ENCODE measurements at places on chromosomes 5 and 9.

DNA sequence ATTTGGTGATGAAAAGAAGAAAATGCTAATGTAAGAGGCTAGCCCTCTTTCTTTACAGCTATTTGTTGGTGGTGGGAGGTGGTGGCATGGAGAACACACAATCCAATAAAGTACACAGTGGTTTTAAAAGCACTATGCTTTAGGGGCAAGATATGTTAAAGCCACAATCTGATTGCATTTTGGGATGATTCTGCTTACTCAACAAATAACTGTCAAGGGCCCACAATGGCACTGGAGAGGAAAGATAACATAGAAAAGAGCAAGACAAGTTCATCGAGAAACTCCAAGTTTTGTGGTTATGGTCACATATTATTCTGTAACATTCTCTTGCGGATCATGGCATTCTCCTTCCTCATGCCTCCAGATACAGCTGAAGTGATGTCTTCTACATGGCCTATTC is 38.8 kb downstream of the OTP start:
- no peak for DNase-seq

DNA sequence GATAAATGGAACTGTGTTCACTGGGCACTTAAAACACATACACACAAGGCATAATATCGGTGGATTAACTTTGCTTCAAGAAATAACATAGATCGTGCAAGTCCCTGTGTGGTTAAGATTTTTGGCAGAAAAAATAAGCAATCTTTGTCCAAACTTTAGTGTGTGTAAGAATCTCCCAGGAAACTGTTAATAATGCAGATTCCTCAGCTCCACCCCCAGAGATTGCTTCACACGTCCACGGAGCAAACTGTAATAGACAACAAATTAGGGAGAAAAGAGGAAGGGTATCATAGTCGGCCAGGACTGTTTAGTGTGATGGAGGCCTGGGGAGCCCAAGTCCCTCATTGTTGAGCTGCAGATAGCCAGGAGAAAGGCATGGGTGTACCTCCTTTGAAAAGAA is 84.8 kb downstream of the PJA2 start:
- DNase-seq = no peak

- no peak for DNase-seq
Observed at GRCh38 chr5:144179226-144179625, 8.6 kb downstream of the KCTD16 start.

DNA sequence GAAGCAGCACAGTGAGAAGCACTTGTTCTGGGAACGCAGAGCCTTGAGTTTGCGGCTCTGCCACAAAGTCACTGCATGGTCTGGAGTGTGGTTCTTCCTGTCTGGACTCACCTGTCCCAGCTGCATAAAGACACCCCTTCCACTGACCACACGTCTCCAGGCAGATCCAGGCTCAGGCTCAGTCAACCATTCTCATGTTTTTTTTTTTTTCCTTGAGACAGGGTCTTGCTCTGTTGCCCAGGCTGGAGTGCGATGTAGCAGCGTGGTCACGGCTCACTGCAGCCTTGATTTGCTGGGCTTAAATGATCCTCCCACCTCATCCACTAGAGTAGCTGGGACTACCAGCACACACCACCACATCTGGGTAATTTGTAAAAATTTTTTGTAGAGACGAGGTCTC is 102.9 kb upstream of the KLF4 start:
- DNase-seq = no peak

- no peak for DNase-seq
Observed at GRCh38 chr9:69623276-69623675, 48.9 kb downstream of the APBA1 start.

DNA sequence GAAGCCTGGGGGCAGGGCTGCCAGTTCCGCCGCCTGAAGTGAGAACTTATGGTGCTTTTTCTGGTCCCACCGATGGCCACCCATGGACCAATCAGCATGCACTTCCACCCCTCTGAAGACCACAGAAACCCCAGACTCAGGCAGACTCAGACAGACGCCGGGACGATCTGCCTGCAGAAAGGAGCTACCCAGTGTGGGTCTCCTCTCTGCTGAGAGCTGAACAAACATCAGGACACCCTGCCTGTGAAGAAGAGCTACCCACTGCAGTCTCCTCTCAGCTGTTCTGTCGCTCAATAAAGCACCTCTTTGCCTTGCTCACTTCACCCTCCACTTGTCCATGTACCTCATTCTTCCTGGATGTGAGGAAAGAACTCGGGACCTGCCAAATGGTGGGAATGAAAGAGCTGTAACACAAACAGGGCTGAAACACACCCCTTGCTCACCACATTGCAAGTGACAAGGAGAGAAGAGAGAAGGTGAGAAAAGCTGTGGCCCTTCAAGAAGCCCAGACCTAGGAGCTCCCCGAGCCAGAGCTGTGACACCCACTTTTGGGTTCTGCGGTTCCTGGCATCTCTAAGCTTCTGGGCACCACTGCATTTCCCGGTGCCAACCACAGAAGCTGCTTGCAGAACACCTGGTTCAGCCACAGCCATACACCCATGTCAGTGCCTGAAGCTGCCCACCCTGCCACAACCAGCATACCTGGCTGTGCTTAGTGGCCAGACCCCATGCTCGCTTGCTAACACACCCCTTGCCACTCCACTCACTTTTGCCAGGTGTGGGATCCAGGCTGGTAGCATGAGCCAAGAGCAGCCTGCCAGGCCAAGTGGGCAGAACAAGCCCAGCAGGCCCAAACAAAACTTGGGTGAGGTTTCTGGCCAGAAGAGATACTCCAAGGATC is 114.3 kb upstream of the TSLP start:
- no peak for DNase-seq

GRCh38 chr9:91824601-91825305 is 125.3 kb downstream of the ROR2 start:
- DNase-seq = no peak

- DNase-seq = no peak
Observed at GRCh38 chr5:109718216-109718615, 28.5 kb downstream of the MAN2A1 start.

GRCh38 chr9:96015876-96016686 is 140.6 kb downstream of the ERCC6L2 start:
- DNase-seq = peak; percentile 78

GRCh38 chr5:139767960-139768359 is 27.6 kb upstream of the PSD2 start:
- no peak for DNase-seq

- peak; percentile 48 for DNase-seq
Observed at GRCh38 chr9:27033815-27034403, 28.4 kb upstream of the LRRC19 start.

- DNase-seq = peak; percentile 69
Observed at GRCh38 chr9:113349445-113350094, at the start of gene BSPRY. BSPRY (plus strand) TSS chr9:113349541; CDS start chr9:113349580, 39 bp downstream.

All from GM13977 (cell line).